ENCODE measurements at places on chromosomes 1 and 21.

GRCh38 chr1:75954586-75954985, 22.4 kb upstream of the ASB17 start:
- no peak for DNase-seq

DNA sequence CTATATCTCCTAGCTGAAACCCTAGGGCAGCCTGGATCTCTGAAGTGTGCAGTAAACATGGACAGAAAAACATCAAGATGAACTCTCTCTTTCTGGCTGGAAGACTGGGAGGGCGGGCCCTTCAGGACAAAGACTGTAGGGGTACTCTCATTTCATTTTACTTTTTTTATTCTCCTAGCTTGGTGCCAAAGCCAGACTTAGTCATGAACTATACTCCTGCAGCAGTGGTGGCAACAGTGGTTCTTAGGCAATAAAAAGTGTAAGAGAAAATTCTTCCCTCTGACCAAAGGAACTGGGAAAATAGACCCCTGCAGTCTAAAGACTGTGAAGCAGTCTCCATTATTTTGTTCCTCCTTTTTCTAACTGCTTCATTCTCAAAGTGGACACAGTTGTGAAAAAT, 213.8 kb upstream of the JUN start:
- no peak for DNase-seq

- peak; percentile 50 for DNase-seq
Observed at GRCh38 chr1:169595764-169596711, 9.8 kb upstream of the F5 start.

DNA sequence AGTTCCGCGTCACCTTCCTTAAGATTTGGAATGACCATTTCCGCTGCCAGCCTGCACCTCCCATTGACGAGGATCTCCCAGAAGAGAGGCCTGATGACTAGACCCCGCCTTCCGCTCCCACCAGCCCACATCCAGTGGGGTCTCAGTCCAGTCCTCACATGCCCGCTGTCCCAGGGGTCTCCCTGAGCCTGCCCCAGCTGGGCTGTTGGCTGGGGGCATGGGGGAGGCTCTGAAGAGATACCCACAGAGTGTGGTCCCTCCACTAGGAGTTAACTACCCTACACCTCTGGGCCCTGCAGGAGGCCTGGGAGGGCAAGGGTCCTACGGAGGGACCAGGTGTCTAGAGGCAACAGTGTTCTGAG, 9.8 kb downstream of the MYBPH start:
- DNase-seq, result no peak

GRCh38 chr21:41677671-41678015, 89.2 kb downstream of the RIPK4 start:
- no peak for DNase-seq

DNA sequence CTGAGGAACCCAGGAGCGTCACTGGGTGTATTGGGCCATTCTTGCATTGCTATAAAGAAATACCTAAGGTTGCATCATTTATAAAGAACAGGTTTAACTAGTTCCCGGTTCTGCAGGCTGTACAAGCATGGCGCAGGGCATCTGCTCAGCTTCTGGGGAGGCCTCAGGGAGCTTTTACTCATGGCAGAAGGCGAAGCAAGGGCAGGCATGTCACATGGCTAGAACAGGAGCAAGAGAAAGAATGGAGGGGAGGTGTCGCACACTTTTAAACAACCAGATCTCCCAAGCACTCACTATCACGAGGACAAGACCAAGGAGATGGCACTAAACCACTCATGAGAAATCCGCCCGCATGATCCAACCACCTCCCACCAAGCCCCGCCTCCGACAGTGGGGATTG, 65.2 kb downstream of the PSMG1 start:
- no peak for DNase-seq

DNA sequence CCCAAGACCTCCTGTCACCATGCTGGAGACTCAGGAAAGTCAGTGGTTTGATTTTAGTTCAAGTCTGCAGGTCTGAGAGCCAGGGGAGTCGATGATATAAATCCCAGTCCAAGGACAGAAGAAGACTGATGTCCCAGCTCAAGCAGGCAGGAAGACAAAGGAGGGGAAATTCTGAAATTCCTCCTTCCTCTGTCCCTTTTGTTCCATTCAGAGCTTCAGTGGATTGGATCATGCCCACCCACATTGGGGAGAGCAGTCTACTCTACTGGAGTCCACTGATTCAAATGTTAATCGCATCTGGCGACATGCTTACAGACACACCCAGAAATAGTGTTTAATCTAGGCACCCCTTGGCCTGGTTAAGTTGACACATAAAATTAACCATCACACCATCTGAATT, 7.2 kb upstream of the ADAMTS1 start:
- DNase-seq, result no peak

DNA sequence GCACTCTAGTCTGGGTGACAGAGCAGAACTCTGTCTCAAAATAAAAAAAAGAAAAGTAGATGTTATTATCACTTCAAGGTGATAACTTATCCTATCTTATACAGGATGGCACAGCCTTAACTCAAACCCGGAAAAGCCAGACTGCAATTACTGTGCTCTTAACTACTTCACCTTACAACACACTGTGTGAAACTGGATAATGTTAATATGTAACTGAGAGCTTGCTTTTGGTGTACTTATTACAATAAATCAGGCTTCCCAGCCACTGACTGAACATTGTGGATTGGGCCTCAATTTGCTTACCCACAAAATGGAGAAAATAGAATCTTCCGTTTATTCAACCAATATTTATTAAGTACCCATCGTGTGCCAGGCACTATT, 1.4 kb downstream of the ORC1 start:
- no peak for DNase-seq

DNA sequence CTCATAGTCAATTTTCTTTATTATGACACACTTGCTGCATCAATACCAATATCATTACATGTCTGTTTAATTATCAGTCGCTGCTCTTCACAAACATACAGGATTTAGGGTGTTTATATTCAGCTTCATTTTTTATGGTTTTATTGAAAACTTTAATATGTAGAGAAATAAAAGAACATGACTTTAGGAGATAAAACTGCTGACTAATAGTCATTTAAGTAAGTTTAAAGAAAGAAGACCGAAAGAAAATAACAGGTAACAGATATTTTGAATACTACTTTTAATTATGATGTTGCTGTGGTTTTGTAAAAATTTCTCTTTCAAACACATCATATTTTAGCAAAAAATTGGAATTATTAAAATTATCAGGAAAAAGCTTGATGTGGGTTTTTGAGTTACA, 685.1 kb upstream of the BRINP3 start:
- no peak for DNase-seq

DNA sequence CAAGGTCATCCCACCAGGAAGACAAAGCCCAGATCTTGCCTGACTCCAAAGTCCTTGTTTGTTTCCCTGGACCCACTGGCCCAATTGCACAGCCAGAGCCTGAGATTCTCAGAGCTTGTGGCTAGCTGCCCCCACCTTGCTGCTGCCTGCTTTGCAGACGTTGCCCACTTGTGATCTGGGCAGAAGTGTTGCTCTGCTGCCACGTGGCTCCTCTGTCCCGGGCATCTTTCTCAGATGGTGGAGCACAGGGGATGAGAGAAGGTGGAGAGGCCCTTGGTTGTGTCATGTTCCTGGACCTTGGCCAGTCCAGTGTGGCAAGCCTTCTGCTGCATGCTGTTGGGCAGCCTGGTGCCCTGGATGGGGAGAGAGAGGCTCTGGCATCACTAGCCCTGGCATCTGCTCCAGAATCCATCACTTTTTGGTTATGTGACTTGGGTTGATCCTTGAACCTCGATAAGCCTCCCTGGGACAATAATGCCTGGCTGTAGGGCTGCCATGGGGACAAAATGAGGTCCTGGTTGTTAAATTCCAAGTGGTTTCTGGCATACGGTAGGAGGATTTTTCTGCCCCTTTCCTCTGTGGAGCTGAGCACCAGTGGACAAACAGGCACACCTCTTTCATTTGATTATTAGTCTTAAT, 1.5 kb upstream of the NR0B2 start:
- DNase-seq, result no peak

DNA sequence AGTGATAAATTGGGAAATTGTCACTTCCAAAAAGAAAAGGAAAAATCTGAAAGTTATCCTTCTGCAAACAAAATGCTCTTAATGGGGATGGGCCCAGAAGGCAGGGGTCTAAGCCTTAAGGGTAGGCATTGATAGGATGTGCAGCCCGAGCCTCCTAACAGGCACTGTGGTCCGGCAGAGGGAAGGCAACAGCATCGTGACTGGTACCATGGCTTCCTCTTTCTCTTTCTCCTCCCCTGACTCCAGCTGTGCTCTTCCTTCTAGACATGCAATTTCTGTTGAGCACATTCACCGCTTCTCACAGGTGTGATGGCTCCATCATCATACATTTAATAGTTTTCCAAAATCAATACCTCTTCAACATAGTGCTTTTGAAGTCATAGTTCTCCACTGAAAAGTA, 91.5 kb downstream of the SELENOF start:
- DNase-seq, result peak; percentile 78

- no peak for DNase-seq
Observed at GRCh38 chr1:180600343-180600742, 31.5 kb upstream of the XPR1 start.

DNA sequence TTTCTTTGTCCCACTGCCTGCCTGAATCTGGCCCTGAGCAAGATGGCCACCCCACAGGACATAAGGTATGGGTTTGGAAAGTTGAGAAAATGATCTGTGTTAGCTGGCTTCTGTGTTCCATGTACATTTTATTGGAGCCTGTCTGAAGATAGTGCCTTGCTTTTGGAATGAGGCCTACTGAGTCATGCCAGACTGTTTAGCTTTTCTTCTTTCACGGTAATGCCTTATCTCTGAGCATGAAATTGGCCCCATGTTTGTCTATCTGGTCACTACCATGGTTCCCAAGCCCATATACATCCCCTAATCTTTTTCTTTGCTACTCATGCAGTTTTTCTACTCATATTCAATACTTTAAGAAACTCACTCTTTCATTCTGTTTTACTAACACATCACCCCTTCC, 85.1 kb upstream of the LMO4 start:
- DNase-seq, result no peak

- DNase-seq, result no peak
Observed at GRCh38 chr1:5009376-5010065, 355.1 kb downstream of the AJAP1 start.

- no peak for DNase-seq
Observed at GRCh38 chr1:73755649-73756048, 442.3 kb downstream of the LRRIQ3 start.

GRCh38 chr1:171663036-171663853, 10.8 kb upstream of the MYOC start:
- DNase-seq, result no peak

GRCh38 chr21:41898998-41899397, 19.9 kb upstream of the PRDM15 start:
- DNase-seq, result no peak

DNA sequence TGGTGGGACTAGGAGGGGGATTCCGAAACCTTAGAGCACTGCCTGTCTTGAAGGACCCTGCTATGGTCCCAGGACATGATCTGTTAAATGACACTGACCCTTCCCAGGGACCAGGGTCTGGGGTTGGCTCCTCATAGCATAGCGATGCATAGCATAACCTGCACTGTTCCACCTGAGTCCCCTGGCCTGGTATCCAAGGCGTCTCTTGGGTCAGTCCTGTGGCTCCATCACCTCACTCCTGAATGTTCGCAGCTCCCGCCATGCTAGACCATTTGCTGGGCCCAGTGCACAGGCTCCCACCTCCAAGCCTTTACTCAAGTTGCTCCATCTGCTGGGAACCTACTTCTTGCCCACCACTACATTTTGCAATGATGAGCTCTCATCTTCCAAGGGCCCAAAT, 39.0 kb upstream of the MAGOH start:
- DNase-seq, result no peak

- DNase-seq, result peak; percentile 68
Observed at GRCh38 chr1:12434174-12434573, 183.8 kb downstream of the DHRS3 start.

DNA sequence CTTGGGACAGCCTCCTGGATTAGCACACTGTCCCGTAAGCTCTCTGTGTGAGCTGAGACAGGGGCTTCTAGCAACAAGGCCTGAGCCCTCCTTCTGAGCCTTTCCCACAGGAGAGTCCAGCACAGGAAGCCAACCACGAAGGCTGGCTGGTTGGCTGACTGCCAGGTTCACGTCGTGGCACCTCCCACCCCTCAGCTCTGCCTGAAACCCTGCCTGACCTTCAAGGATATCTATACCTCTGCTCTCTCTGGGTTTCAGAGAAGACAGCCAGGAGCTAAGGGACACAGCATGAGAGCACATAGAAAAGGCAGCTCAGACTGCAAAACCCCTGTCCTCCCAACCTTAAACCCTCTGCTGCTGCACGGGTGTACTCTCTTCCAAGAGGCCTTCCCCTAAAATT, 13.9 kb downstream of the DLGAP3 start:
- DNase-seq, result peak; percentile 18

DNA sequence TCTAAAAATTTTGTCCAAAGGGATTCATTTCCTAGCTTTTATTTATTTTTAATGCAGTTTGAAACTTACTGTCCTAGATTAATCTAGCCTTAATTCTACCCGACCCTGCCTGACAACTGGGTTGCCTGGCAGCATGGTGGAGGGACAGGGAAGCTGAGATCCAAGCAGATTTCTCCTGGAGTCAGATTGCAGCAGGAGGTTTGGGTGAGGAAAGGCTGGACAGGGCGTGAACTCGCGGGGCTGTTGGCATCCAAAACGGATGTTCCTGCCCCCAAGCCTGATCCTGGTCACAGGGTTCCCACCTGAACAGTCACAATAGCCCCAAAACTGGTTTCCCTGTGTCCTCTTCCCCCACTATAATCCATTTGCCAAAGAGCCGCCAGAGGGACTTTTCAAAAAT, 23.2 kb downstream of the TCEA3 start:
- no peak for DNase-seq

DNA sequence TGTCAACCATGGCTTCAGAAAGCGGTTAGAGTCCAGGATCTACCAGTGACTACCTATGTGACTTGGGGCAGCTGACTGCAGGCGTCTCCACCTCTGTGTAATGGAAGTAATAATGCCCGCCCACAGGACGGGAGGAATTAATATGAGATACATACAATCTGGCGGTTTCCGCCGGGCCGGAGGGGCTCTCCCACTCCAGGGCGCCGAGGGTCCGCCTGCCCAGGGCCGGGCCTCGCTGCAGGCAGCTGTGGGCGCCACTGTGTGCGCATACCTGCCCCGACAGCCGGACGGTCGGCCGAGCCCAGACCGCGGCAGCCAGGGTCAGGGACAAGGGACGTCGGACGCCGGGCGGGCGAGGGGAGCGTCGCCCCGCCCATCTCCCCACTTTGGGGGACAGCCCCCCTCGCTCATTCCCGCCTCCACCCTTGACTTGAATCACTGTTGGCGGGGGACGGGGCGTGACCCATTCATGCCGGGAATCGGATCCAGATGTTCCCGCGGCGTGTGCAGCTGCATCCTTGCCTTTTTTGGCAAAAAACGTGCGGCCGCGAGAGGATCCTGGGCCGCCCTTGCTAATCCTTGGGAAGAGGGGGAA, 6.0 kb upstream of the SF3A3 start:
- DNase-seq, result no peak

DNA sequence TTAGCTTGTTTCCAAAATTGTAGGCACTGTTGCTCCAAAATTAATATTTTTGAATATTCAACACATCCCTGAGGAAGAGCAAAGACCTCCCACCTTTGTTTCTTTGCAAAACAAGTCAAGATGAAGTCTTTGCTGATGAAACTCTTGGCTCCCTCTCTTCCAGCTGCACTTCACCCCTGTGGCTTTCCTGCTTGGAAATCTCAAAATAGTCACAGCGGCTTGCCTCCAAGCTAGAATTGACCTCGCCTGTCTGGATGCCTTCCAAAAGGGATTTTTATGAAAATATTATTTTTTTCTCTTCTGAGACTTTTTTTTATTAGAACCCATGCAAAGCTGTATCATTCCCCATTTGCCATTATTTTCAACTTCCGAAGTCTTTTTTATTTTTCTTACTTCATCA, 71.1 kb upstream of the MROH9 start:
- DNase-seq, result no peak

GRCh38 chr1:115112496-115113375, 23.4 kb upstream of the TSPAN2 start:
- DNase-seq, result peak; percentile 56
